ENCODE measurements at places on chromosomes 16 and 17.

DNA sequence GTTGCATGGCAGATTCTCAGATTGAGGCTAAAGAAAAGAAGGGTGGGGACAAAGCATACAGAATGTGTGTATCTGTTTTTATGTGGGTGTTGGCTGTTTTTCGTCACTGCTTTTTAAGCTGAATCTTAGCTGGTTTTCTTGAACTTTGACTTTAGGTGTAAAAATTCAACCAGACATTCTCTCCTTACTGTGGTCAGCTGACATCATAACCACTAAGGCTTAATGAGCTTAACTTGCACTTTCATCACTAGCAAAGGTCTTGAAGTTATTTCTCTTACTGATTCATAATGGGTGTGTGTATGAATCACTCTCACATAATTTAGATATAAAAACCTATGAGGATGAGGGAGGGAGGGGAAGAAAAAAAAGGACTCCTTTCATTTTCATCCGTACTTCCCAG is 4.0 kb upstream of the CDC6 start:
- DNase-seq, result no peak

- DNase-seq, result no peak
Observed at GRCh38 chr17:10352893-10353292, 19.9 kb downstream of the MYH13 start.

DNA sequence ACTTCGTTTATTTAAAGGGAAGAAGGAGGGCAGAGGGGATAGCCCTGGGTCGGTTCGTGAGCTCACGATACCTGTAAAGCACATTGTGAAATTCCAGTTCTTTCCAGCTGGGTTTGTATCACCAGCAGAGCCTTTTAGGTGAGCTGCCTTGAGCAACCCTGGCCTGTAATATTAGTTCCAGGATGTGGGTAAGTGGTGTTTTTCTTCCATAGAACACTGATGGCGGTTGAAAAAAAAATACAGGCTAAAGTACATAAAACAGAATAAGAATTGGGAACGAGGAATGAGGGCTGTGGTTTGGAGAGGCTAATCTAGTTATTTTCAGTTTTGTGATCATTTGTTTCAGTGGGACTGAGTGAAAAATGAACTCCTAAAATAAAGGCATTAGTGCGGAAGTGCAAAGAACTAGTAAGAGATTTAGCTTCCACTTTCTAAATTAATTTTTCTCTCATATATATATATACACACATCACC is 20.6 kb downstream of the HS3ST3B1 start:
- no peak for DNase-seq

DNA sequence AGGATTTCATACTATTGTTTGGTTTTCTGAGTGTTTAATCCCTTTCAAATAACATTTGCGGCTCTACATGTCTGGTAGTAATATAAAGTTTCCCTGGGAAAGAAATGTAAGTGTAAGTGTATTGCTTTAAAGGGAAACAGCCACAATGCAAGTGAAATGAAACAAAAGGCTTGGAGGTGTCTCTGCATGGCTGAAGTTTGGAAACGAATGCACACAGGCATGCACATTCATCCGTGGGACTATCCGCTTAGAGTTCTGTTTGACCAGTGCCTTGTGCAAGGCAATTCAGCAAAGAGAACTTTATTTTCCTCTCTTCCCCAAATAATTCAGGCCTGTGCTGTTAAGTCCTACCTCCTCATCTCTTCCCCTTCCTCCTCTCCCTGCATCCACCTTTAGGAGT is 56.1 kb upstream of the MRTFB start:
- no peak for DNase-seq

DNA sequence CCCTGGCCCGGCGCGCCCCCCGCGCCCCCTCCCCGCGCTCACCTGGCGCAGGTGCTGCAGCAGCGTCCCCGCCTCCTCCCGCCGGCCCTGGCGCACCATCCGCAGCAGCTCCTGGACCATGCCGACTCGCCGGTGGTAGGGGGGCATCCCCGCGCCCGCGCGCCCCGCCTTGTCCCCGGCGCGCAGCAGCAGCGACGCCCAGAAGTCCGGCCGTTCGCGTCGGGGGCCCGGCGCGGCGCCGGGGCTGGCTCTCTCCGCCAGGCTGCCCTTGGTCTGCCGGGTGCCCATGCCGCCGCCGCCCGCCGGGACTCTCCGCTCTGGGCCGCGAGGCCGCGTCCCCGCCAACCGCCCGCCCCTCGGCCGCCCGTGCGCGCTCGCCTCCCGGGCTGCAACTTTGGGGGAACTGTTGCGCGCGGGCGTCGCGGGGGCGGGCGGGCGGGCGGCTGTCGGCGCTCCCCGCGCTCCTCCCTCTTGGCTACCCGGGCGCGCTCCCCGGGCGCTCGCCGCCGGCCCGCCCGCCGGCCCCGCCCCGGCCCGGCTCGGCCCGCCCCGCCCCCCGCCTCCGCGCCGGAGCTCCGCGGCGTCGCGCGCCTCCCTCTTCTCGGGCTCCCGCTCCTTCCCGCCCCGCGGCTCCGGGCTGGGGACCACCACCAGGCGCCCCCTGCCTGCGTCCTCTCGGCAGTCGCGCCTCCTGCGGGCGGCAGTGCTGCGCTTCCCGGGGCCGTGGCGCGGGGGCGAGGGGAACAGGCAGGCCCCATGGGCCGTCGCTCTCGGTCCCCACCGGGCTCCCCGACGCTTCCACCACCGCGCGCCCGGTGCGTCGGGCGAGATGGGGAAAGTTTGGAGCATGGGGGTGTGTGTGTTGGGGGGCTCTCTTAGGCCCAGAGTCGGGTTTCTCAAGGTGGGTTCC is at the start of gene LRRC75A:
TSS of gene LRRC75A (minus strand) at position 491 of the 910 bp plus-strand sequence. CDS start at position 288, 203 bp downstream.
- DNase-seq, result no peak

- DNase-seq, result no peak
Observed at GRCh38 chr16:79776243-79776847, 175.8 kb upstream of the MAF start.

GRCh38 chr17:82583720-82584234 is 64.2 kb downstream of the FOXK2 start:
- DNase-seq, result no peak

DNA sequence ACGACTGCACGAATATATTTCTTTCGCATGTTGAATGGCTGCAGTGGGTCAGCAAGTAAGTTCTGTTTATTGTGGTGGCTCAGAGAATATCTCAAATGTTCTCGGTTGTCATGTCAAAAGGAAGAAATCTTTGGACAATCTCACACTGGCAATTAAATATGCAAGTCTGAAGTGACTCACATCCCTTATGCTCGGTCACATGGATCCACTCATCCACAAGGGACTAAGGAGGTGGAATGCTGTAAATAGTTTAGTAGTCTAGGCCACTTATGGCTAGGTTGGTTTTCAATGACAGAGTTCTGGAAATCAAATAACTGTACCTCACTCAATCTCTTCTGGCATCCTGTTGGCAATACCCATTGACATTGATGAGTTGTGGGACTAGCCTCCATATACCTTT is 33.0 kb upstream of the PMP22 start:
- DNase-seq, result no peak

- no peak for DNase-seq
Observed at GRCh38 chr17:67138392-67138791, 94.0 kb downstream of the CACNG1 start.

- DNase-seq, result no peak
Observed at GRCh38 chr16:88264641-88265285, 118.0 kb upstream of the ZNF469 start.

DNA sequence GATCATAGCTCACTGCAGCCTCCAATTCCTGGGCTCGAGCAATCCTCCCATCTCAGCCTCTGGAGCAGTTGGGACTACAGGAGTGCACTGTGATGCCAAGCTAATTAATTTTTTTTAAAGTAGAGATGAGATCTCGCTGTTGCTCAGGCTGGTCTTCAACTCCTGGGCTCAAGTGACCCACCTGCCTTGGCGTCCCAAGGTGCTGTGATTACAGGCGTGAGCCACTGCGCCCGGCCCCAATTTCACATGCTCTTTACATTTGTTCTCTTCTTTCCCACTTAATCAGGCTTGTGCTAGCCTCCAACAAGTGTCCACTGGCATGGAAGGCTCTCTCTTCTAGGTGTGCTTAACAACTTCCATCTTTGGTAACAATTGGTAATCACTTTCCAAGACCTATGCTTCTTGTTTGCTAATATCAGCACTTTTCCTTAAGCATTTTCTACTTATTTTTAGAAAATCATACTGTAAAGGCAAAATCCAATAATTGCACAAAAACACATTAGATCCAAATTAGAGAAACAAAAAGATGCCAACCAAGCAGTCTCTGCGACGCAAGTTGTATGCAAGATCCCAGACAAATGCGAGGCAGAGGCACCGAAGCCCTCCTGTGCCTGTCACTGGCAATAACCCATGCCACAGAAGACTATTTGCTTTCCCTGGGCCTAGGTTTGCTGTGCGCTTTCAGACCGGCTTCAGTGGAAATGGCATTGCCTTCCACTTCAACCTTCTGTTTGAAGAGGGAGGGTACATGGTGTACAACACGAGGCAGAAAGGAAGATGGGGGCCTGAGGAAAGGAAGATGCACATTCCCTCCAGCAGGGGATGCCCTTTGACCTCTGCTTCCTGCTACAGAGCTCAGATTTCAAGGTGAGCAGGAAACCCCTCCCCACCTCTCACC is 52.6 kb downstream of the NOS2 start:
- peak; percentile 32 for DNase-seq

GRCh38 chr17:48484256-48484655 is 46.6 kb downstream of the HOXB1 start:
- no peak for DNase-seq

DNA sequence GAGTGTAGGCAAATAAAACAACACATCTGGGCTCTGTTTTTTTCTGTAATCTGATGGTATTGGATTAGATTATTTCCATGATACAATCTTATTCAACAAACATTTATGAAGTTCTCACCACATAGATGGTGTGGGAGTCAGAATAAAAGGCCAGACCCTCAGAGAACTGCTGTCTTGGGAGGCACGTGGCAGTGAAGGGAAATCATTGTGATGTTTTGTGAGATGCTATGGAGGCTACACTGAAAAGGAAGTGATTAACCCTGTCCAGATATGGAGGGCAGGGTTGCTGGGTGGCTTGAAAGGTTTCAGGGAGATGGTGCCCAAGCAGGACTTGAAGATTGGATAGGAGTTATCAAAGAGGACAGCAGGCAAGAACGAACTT is 35.6 kb downstream of the DHRS7B start:
- no peak for DNase-seq

- DNase-seq, result no peak
Observed at GRCh38 chr17:60840456-60840855, 162.8 kb downstream of the BCAS3 start.

DNA sequence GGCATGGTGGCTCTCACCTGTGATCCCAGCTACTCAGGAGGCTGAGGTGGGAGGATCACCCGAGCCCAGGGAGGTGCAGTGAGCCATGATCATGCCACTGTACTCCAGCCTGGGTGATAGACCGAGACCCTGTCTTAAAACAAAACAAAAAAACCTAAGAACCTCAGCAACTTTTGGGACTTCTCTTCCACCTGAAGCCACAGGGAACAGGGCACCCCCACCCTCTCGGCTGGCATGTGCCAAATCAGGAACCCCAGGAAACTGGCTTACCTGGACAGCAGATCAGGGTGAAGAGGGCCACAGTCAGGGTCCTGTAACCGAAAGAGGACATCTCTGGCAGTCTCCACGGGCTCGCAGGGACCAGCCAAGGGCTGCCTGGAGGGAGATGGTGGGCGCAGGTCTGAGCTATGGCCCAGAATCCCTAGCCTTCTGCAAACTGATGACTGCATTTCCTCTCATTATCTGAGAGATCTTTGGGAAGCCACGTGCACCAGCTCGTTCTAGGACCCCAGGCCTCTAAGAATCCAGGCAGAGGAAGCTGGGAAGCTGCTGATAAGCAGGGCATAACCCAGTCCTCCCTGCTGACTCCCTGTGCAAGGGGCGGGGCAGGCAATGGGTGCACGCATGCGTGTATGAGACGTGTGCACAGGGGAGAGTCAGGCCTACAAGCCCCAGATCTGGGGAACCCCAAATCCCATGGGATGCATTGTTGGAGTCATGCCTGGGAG is 8.4 kb downstream of the PRR29 start:
- peak; percentile 67 for DNase-seq

DNA sequence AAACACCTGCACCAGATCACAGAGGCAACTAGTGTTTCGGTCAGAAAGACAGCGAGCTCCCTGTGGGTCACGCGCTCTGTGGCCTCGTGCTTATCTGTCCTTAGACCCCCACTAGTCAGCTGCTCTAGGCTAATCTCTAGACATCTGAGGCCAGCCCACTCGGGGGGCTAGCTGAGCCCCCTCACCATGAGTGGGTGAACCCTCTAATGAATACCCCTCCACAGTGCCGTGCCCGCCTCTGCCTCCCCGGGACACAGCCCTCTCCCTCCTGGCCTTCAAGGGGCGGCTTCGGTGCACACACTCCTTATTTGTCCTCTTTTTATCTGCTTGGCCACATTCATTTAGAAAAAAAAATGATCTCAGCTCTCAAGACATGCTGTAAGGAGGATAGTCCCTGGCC is 320.1 kb downstream of the C16orf95 start:
- DNase-seq, result no peak

GRCh38 chr16:88842806-88843205 is 13.9 kb downstream of the GALNS start:
- no peak for DNase-seq

GRCh38 chr17:34740565-34741520 is 161.5 kb downstream of the TMEM132E start:
- no peak for DNase-seq

DNA sequence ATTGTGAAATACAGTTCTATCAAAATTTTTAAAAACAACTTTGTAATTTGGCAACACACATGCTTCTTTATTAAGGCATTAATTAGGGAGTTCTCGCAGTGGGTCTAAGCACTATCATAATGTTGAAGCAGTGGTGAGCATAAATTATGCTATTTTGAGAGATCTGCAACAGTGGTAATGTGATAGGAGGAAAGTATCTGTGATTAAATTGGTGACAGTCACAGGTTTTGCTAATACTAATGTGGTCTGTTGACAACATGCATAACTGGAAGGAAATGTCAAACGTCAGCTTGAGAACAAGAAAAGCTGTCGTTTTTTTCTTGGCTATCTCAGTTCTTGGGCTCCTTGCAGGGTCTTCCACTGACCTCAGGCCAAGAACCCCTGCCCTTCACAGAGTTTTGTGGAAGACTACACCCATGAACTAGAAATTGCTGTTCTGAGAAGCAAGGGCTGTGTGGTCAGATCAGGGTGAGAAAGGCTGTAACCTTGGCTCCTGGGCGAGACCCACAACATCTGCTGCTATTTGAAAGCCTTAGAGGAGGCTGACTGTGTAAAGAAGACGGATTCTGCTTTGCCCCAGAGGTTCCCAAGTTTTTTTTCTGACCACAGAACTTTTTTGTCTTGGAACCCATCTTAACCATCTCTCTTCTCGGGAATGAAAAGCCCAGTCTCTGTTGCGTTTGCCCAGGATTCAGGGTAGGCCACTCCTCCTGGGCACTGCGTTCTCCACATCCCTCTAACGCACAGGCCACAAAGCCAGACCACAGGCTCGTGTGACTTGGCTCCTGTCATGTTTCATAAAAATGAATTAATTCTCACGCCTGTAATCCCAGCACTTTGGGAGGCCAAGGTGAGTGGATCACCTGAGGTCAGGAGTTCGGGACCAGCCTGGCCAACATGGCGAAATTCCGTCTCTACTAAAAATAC is 13.9 kb downstream of the ATP2A1 start:
- no peak for DNase-seq
